Adipose tissue (tissue), 3 donors: ENCODE measurements at places on chromosomes 6 and 20. TPM values are rescaled to one million over a fixed set of nuclear protein-coding genes. Genes with fewer than 3 reads are reported as not detected.

GOPC gene
- polyA plus RNA-seq = 8.8 TPM

SLC17A1 gene
- polyA plus RNA-seq = not detected

PSMB8 gene
- polyA plus RNA-seq = 61.5 TPM

IFNGR1 gene
- polyA plus RNA-seq = 34.5 TPM

PACRG gene
- polyA plus RNA-seq = 0.34 TPM

ALDH5A1 gene
- 6.7 TPM for polyA plus RNA-seq

CTCFL gene
- 0.11 TPM for polyA plus RNA-seq

HLA-DMB gene
- 18.8 TPM for polyA plus RNA-seq

TCFL5 gene
- polyA plus RNA-seq = 5.1 TPM

NT5E gene
- 13.2 TPM for polyA plus RNA-seq

NR2E1 gene
- 0.02 TPM for polyA plus RNA-seq

ANKRD66 gene
- polyA plus RNA-seq = not detected

PRDM1 gene
- polyA plus RNA-seq = 1.5 TPM

TAB2 gene
- 21.0 TPM for polyA plus RNA-seq

OR2B3 gene
- not detected for polyA plus RNA-seq

LPA gene
- not detected for polyA plus RNA-seq

REM1 gene
- polyA plus RNA-seq = 0.86 TPM

EDN3 gene
- polyA plus RNA-seq = 0.07 TPM

LBP gene
- 2.9 TPM for polyA plus RNA-seq

PRICKLE4 gene
- polyA plus RNA-seq = 3.1 TPM

CLPSL2 gene
- not detected for polyA plus RNA-seq

EHMT2 gene
- polyA plus RNA-seq = 20.1 TPM

DPPA5 gene
- not detected for polyA plus RNA-seq

BMP6 gene
- polyA plus RNA-seq = 0.83 TPM

PCMTD2 gene
- polyA plus RNA-seq = 17.5 TPM

ZSWIM1 gene
- 3.0 TPM for polyA plus RNA-seq

DAAM2 gene
- 16.7 TPM for polyA plus RNA-seq

ETV7 gene
- polyA plus RNA-seq = 0.55 TPM

NOX3 gene
- not detected for polyA plus RNA-seq

SIRPG gene
- 0.36 TPM for polyA plus RNA-seq

C20orf204 gene
- polyA plus RNA-seq = 0.56 TPM

BTN1A1 gene
- polyA plus RNA-seq = not detected

PI16 gene
- 0.56 TPM for polyA plus RNA-seq

FGD2 gene
- polyA plus RNA-seq = 3.6 TPM

PTK6 gene
- polyA plus RNA-seq = 1.6 TPM

RSPH4A gene
- 0.15 TPM for polyA plus RNA-seq

MLN gene
- polyA plus RNA-seq = not detected

DEFB132 gene
- polyA plus RNA-seq = 1.2 TPM

PREX1 gene
- 21.5 TPM for polyA plus RNA-seq

GMDS gene
- 13.6 TPM for polyA plus RNA-seq

DOK5 gene
- 0.24 TPM for polyA plus RNA-seq

TMEM244 gene
- not detected for polyA plus RNA-seq

NKX2-4 gene
- polyA plus RNA-seq = not detected

PRL gene
- 1.2 TPM for polyA plus RNA-seq

TNXB gene
- polyA plus RNA-seq = 5.3 TPM

TBX18 gene
- polyA plus RNA-seq = 4.5 TPM

DEFB128 gene
- not detected for polyA plus RNA-seq

FRS3 gene
- 6.9 TPM for polyA plus RNA-seq

ZNF831 gene
- polyA plus RNA-seq = 0.18 TPM

TXLNB gene
- polyA plus RNA-seq = 0.12 TPM

KIF25 gene
- polyA plus RNA-seq = 1.6 TPM

GPSM3 gene
- polyA plus RNA-seq = 71.0 TPM

TCF15 gene
- polyA plus RNA-seq = 4.5 TPM

DEFB113 gene
- polyA plus RNA-seq = not detected
